NCI-H1417 treated with DMSO at 0.1 percent for 48 hours (cell line): ENCODE measurements at places on chromosomes 3 and 15.

GRCh38 chr15:44096596-44096995 lies 98.5 kb downstream of the FRMD5 start:
- no peak for DNase-seq

DNA sequence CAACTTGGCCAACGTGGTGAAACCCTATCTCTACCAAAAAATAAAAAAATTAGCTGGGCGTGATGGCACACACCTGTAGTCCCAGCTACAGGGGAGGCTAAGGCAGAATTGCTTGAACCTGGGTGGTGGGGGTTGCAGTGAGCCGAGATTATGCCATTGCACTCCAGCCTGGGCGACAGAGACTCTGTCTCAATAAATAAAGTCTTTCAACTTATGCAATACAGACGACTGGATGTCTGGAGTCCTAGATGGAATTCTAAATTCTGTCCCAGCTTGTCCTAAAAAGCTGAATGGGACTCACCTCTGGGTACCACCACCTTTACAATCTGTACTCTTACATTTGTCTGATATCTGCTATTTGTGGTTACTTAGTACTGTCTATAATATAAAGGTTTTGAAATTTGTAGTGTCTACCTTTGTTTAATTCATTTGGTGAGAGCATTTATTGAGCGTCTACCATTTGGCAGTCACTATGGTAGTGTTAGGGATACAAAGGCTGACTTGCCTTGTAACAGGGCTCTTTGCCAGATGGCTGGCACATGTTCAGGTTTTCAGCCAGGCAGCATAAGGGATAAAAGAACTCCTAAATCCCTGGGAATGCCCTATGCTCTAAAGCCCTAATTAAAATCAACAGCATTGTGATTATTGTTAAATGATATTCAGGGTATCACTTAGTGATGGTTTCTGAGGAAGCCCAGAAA lies 7.2 kb upstream of the ZNF609 start:
- no peak for DNase-seq

DNA sequence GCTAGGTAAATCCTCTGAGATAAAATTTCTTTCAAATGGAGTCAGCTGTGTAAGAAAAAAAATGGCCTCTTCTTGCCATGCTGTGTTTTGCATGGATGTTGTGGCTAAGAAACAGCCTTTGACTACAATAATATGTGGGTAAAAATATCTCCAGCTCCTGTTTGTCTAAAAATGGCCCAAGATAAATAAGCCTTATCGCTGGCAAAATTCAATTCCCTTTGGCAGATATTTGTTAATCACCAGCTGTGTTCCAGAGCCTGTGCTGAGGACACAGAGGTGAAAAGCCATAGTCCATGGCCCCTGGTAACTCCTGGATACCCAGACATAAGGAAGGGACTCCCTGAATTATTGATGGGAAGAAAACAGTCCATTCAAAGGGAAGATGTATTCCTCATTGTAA lies 15.3 kb upstream of the RAMAC start:
- DNase-seq, result no peak

DNA sequence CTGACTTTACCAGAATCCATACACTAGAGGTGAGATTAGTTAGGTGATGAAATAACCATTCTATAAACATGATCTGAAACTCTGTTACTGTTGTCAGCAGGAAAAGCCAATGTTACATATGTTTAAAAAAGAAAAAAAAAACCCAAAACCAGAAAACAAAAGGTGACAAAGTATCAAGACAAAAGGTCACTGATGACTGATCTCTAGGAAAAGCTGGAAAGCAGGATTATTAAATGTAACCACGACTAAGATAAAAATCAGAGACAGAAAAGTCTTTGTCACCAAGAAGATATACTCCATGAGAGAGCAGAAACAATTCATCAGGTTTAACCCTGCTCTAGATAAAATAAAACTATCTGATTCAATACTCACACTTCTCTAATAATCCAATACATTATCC lies 5.4 kb upstream of the SETD5 start:
- no peak for DNase-seq

DNA sequence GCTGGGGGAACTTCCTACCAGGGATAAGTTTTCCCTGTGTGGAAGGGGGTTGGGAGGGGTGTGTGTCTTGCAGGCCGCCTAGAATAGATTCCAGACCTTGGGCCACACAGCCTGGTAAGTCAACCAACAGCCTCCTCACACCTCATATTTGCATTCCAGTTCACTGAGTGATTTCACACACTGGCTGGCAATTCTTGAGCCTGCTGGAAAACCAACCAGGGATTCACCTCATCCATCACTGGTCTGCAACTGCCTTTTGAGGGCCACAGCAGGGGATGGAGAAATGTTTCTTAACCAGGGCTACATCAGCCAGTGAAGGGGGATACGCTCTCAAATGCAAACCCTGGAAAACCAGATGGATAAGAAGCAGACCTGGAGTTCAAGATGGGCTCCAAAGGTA lies 2.0 kb downstream of the FSTL1 start:
- no peak for DNase-seq

DNA sequence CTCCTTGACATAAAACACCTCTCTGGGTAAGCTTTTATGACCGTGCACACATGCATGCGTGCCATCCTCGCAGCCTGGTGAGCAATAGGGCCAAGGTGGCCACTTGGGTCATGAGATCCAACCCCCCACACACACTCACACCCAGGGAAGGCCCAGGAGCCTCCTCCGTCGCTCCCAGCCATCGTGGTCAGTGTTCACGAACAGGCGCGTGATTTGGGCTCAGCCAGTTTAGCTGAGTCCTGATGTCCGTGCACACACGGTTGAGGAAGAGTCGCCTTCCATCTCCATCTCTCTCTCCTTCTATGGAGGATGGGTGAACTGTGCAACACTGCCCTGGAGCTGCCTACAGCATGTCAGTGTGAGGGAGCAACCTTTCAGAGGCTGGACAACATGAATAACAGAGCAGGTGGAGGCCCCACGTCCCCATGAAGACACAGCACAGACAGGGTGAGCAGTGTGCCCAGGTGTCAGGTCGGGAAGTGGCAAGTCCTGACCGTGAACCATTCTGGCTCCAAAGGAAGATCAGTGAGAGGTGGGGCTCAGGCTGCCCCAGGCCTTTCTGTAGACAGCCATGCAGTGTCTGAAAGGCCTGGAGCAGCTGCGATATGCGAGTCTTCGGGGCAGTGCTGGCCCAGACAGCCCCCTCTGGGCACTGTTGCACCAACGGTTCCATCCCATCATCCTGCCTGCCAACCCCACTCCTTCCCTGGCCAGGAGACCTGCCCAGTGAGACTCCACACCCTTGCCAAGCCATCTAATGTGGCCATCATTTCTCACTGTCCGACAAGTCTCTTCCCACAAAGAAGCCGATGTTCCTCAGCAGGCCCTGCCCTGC lies 253.4 kb downstream of the OCA2 start:
- DNase-seq, result no peak

DNA sequence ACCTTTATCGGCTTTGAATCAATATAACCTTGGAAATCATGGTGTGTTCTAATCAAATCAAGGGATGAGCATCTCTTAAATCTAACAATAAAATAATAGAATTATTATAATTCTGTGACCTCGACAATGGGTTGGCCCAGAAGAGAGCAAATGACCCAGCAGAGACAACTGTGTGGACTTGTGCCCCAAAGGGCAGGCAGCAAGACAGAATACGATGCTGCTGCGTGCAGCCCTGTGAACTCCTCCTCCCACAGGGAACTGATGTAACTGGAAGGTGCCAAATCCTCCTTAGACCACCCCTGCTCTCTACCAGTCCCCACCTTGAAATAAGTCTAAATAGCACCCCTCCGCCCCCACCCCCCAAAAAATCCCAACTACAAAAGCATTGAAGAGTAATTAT lies 50.7 kb upstream of the ACAN start:
- DNase-seq, result no peak

- no peak for DNase-seq
Measured at GRCh38 chr3:47865192-47865591, 62.3 kb downstream of the DHX30 start.

- no peak for DNase-seq
Measured at GRCh38 chr3:61460636-61461035, 100.7 kb upstream of the PTPRG start.

- DNase-seq, result no peak
Measured at GRCh38 chr3:13069495-13069894, 3.7 kb downstream of the IQSEC1 start.

DNA sequence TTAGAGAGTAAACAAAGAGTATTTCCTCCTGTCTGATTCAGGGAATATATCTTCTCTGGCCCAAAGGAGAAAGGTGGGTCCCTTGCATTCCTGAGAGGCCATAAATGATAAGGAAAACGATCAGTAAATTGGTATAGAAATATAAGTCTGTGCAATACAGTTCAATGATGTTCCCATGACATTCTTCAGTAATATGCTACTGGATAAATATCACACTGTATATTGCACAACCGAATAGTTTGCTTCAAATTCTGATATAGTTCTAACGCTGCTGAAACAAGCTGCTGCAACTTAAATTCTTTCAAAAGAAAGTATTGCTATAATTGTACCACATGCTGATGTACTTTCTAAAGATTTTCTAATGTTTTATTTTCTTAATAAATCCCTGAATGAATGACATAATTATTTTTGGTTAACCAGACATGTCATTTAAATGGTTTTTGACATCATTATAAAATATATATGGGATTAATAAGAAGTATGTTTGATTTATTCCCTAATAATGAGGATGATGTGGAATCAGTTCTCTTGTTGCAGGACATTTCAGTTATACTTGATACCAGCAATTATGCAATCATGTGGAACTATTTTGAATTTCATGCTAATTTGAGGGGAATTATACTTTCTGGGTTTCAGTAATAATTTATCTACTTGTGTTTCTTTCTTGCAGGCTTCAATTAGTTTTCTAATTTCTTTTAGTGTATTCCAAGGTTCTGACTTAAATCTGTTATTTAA lies 44.9 kb downstream of the FGF7 start:
- no peak for DNase-seq

GRCh38 chr15:29039466-29040369 lies 153.9 kb downstream of the APBA2 start:
- no peak for DNase-seq

GRCh38 chr3:36959821-36960220 lies 15.0 kb upstream of the TRANK1 start:
- DNase-seq, result no peak

DNA sequence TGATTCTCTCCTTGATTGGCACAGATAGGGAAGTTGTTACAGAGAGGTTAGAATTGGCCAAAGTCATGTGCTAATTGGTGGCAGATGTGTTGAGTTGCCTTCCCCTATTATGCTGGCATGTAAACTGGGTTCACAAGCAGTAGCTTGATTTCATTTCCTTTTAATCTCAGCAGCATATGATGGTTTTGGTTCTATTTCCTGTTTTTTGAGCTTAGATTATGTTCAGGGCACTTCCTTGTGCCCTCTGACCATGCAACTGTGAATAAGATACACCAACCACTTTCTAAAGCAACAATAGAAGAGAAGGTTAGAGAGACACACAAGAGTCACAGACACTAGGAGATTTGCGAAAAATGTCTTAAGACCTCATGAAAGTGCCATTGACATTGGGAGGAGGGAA lies 16.5 kb downstream of the HPS3 start:
- no peak for DNase-seq

DNA sequence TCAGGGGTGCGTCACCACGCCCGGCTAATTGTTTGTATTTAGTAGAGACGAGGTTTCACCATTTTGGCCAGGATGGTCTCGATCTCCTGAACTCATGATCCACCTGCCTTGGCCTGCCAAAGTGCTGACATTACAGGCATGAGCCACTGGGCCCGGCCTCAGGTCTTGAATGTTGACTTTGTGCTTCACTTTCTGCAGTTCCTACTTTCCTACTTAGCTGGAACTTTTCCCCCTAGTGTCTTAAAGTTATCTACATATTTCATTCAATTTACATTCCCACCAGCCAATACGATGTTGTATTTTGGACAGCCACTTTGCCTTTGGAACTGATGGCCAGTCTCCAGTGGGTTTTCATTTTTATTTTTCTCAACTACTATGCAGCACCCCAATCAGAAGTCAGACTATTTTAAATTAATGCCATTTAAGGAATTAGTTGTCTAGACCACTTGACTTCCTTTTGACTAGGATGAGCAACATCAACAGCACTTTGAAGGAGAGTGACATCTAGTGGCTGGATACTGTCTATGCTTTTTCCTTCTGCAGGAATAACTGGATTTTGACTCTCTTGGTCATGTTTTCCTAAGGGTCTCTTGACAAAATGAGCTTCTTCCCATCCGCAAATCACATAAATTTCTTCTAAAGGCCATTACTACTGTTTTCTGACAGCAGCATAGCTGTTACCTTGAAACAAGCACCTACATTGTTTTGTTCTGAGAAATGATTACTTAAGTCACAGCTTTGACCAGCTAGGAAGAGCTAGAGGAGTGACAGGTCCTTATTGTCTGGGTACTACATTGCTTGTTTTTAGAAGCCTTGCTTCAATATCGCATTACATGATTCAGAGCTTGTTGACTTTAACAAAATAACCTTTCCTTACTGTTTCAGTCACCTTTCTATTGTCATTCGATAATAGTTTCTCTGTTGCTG lies 140.2 kb downstream of the ITPR1 start:
- no peak for DNase-seq

DNA sequence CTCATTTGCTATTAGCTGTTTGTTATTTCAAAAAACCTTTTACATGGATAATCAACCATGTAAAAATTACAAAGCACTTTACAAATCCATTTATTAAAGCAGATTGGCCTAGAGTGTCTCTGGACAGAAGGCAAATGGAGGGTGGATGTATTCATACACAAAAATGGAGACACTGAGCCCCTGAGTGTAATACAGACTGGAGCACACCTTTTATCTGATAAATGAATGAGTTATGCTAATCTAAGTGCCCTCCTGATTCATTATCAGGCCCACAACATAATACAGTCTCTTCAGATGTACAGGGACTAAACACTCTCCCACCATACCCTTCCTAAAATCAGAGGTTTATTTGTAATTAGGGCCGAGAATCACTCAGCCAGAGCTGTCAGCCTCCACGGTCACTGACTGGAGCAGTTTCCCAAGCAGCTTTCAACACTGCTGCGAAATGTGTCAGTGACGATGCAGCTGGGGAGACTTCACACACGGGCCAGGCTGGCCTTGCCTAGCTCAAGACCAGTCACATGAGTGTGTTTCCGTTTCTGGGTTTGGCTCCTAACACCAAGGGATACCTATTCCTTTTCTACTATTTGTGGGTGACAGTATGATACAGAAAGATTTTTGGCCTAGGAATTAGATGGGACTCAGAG lies 271.8 kb downstream of the ZIC1 start:
- no peak for DNase-seq

- no peak for DNase-seq
Measured at GRCh38 chr3:43223670-43224364, 62.5 kb upstream of the SNRK start.

- no peak for DNase-seq
Measured at GRCh38 chr3:11928381-11928780, 75.8 kb upstream of the SYN2 start.

DNA sequence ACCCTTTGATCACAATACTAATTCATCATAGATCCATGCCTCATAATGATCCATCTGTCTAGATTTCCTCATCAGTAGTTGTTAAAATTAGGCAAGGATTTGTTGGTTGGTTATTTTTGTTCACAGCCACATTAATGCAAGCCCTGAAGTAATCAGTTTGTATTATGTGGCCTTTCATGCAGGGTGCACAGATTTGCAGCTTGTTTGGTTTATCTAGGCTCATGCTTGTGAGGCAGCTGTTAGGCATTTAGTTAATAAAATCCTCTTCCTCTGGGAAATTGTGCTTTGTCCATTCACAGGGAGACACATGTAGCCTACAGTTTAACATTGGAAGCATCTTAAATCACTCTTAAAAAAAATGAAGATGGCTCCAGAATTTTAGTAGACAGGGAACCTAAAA lies 162.8 kb upstream of the ZNF385D start:
- DNase-seq, result no peak

- no peak for DNase-seq
Measured at GRCh38 chr3:177772908-177773557, 575.8 kb upstream of the TBL1XR1 start.

GRCh38 chr3:113601240-113601639 lies 68.9 kb downstream of the SIDT1 start:
- no peak for DNase-seq
